ENCODE measurements at places on chromosomes 16 and 17.
A peak's percentile ranks its signal among the peaks of the same experiment; 100 is the strongest.

GRCh38 chr17:56009795-56010651 lies 143.3 kb upstream of the ANKFN1 start:
- ATAC-seq = no peak

- peak; percentile 48 for ATAC-seq
Measured at GRCh38 chr16:79519448-79519847, 81.1 kb downstream of the MAF start.

- ATAC-seq = no peak
Measured at GRCh38 chr16:10888320-10888937, 11.4 kb downstream of the CIITA start.

- ATAC-seq = no peak
Measured at GRCh38 chr17:47221154-47221553, 12.0 kb downstream of the MYL4 start.

DNA sequence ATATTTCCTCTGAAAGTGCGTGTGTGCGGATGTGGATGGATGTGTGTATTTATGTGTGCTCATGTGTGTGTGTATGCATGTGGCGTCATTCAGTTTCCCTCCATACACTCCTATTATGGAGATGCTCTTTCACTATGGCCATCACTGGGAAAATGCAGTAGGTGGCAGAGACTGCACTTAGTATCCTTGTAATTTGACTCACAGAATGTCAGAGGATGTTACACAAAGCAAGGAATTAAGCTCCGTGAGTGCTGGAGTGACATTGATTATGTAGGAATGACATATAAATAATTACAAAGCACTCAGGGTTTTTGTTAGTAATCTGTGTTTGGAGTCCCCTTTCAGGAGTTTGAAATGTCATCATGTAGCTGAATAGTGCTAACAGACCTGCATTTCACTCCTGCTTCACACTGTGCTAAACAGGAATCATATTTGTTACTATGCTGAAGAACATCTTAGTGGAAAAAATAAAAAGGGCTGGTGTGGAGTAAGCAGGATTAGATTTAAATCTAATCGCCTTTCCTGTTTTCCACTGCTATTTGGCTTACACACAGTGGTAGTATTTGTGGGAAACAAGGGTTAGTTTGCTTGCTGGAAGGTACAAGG lies 59.6 kb downstream of the HS3ST4 start:
- ATAC-seq = no peak

DNA sequence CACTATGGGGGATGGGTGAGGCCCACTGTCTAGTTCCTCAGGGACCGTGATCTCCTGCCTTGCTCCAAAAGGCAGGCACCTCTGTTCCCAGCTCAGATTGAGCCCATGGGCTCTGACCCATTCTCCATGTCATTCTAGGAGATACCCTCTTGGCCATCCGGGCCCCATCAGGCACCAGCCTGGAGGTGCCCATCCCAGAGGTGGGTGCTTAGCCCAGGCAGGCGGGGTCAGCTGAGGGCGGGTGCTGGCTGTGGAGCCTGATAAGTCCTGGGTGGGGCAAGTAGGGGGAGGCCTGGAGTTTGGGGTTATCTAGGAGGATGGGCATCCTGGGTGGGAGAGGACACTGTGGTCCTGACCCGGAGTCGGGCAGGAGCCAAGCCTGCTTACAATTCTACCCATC lies 2.3 kb downstream of the E2F4 start:
- ATAC-seq = no peak

GRCh38 chr17:72343911-72344310 lies 223.1 kb downstream of the SOX9 start:
- no peak for ATAC-seq

DNA sequence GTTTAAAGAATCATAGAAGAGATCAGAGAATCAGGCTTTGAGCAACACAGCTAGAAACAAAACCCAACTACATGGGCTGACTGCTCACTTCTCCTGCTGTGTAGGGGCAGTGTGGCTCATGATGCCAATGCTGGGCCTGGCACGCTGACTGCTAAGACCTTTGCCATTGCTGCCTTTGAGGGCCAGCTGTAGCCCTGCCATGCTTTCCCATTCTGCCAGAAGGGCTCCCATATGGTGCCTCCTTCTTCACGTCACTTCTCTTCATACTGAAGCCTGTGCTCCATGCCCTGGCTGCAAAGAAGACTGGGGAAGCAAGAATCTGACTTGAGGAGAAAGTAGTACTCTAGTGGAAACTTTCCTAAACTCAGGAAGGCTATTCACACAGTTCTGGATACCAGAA lies 232.9 kb downstream of the UTP18 start:
- ATAC-seq = no peak

DNA sequence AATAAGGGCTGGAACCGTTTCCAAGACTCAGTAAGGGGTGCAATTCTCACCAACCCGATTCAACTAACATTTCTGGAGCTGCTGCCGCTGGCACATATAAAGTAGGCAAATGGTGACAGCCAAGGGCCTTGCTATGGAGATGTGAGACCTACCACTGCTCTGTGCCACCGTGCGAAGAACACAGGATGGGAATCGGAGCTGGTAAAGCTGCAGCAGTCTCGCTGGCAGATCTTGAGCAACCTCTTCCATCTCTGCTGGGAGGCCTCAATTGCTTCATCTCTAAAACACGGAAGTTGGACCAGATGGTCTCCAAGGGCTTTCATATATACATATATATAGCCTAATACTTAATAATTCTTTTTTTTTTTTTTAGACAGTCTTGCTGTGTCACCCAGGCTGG lies 128.9 kb upstream of the RCVRN start:
- peak; percentile 31 for ATAC-seq

DNA sequence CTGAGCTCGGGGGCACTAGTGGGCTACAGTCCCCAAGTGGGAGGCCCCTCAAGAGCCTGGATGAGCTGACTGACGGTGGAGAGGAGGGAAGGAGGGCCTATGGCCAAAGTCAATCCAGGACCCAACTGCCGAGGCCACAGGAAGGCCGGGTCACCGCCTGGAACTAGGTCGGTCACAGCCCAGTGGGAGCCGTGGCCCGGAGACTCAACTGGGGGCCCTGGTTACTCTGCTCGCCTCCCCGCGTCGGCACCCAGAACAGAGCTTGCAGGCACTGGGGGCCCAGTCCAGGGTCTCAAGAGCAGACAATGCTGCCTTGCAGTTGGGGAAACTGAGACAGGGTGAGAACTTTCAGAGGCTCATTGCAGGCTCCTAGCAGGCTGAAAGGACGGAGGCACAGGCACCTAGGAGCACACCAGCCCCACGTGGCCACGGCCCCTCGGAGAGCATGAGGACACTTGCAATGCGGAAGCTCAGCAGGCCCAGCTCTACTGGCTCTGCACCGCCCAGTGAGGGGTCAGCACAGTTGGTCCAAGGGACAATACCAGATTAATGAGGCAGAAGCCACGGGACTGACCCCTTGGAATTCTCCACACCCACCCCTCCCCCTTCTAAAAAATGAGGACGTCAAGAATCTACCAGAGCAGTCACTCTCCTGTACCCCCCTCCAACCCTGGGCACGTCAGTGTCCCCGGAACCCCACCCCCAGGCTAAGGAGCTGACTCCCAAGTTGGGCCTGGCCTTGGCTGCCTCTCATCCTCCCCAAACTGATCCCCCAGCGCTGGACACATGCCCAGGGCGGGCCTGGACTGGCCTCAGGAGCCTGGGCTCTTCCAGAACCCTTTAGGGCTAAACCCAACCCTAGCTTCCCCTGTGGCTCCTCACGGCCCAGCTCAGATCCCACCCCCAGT lies 2.2 kb downstream of the HS3ST6 start:
- no peak for ATAC-seq

- peak; percentile 60 for ATAC-seq
Measured at GRCh38 chr16:84599521-84600202, 18.2 kb downstream of the COTL1 start.

DNA sequence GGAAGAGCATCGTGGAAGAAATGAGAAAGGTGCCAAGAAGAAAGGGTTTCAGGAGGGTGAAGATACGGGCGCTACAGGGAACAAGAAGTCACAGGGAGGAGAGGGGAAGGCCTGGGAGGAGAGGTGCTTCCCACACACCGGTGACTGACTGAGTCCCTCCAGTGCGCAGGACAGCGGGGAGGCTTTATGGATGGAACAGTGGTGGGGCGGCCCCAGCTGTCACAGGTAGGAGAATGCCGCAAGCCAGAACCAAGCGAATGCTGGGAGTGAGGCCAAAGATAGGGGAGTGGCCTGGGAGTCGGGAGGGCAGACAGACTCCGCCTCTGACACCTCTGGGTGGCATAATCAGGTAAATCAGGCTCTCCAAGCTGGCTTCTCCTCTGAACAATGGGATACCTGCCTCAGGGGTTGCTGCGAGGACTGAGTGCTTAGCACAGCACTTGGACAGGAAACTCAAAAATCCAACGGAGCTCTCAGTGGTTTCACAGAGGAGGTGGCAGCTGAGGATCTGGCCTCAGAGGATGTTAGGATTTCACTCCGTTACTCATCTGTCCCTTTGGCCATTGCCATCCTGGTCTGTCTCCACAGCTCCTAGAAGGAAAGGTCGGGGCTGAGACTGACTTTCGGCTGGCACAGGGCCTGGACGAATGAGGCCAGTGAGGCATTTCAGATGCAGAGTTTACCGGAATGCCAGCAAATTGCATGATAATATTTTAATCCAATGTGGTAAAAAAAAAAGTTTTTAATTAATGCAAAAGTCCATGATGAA lies 717 bp upstream of the CNP start:
- peak; percentile 40 for ATAC-seq

- ATAC-seq = no peak
Measured at GRCh38 chr16:17154981-17155380, 315.8 kb downstream of the XYLT1 start.

DNA sequence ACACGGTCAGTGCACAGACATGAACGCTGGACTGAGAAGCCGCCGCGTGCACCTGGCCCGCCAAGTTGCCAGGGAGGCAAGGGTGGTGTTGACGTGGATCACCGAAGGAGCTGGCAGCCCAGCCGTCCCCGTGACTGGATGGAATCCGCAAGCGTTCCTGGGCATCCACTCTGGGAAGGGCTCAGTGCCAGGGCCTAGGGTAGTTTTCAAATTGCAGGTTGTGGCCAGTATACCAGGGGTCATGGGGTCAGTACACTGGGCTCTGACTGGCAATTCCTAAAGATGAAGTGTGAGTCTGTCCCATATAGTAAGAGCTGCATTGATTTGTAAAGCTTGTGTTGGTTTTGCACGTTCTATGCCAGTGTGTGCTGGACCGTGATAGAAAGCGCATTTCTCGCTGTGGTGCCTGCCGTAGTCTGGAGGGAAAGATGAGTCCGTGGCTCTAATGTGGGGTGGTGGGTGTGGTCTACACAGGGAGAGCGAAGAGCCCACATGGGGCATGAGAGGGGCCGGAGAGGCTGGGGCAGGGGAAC lies 21.1 kb upstream of the METRNL start:
- no peak for ATAC-seq

DNA sequence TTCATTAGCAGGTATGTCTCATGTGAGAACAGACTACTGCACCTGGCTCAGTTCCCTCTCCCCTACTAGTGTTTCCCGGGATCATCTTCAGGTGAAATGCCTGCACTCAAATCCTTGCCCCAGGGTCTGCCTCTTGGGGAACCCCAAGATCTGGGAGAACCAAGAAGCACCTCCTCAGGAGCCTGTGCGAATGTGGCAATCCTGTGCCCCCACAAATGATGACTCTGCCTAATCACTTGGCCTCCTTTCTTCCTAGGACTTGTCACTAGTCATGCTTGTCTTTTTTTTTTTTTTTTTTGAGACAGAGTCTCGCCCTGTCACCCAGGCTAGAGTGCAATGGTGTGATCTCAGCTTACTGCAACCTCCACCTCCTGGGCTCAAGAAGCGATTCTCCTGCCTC lies 21.7 kb downstream of the ADAD2 start:
- no peak for ATAC-seq

Data from gastroesophageal sphincter (tissue), 4 donors.